ENCODE measurements at places on chromosomes 2 and 18.

DNA sequence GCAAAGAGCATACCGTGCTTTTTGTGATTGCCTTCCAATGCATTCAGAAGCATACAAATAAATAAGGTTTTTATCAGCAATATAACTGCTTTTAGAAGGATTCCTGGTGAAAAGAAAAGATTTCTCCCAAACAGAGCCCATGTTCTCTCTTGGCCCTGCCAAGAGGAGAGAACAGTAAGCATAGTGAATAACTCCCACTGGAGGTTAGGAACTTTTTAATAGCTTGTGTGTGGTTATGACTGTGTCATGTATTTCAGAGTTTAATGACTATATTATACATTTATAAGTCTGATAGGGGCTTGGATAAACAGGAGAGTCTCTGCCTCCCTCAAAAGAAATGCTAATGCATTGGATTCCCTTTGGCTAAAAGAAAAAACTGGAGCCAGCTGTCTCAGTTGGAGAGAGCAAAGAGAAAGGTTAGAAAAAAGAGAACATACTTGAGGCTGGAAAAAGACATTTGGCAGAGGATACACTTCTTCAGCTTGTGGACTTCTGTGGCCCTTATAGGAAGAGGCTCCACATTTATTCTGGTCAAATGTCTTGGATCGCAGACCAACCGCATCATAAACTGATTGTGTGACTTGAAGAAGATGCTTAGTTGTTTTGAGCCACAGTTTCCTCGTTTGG lies 63.0 kb upstream of the SPRED2 start:
- no peak for DNase-seq

DNA sequence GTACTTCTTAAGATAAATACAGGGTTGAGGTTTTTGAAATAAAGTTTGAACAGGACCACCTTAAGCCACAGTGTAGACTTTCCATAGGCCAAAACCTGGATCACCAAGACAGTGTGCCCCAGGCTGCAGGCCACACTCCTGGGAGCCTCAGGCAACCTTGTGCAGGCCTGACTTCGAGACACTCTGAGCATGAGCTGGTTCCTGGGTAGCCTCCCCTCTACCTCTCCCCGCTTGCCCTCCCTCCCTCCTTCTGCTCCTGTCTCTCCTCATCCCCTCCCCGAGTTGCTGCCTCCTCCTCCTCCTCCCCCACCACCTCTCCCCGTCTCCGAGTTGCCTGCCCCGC lies 10.6 kb upstream of the PROC start:
- no peak for DNase-seq

GRCh38 chr2:148501545-148501944 lies 143.0 kb upstream of the EPC2 start:
- no peak for DNase-seq

GRCh38 chr18:77059294-77059916 lies 73.2 kb downstream of the MBP start:
- peak; percentile 21 for DNase-seq

DNA sequence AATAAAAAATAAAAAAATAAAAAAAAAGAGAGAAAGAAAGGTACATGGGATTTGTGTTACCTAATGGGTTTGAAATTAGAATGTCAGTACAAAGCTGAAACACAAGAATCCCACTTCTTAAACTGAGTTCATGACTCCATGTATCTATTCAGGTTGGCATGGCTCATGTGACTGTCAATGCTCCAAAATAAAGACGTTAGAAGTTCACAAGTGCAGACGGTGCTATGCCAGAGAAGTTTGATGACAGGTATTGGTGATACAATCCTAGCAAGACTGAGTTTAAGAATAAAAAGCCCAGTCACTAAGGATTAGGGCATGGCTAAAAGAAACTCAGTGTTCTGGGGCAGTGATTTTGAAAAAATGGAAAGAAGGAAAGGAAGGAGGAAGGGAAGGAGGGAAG lies 254.3 kb downstream of the XIRP2 start:
- DNase-seq, result no peak

DNA sequence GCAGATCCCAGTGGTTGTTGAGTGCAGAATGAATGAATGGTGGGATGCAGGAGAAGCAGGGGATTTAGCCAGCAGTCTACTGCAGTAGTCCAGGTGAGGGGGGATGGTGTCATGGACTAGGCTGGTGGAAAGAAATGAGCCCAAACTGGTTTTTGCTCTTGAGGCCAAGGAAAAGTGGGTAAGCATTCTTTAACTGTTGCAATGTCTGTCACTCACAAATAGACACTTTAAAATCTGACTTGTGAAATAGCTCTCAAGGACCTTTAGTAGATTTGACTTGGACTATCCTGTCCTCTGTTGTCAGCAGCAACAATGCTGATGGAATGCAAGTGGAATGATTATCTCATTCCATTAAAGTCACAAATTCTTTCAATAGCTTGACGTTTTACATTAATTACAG lies 37.5 kb upstream of the STK17B start:
- DNase-seq, result no peak

DNA sequence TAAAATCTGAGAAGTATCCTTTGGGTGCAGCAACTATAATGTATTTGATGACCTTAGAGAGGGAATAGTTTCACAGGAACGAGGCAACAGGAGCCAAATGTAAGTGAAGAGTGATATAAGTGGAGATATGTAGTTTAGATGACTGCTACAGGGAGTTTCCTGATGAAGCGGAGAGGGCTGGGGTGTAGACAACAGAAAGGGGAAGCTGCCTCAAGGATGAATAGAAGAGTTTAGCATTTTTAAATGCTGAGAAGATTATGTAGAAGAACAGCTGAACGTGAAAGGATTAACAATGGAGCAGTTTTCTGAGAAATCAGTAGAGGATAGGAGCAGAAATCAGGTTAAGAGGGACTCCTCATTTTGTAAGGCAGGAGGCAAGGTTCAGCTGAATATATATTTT lies 133.3 kb downstream of the LCLAT1 start:
- DNase-seq, result no peak
